ENCODE measurements at places on chromosomes 12 and 14.

- no peak for DNase-seq
Observed at GRCh38 chr12:559906-560455, 100.2 kb downstream of the B4GALNT3 start.

DNA sequence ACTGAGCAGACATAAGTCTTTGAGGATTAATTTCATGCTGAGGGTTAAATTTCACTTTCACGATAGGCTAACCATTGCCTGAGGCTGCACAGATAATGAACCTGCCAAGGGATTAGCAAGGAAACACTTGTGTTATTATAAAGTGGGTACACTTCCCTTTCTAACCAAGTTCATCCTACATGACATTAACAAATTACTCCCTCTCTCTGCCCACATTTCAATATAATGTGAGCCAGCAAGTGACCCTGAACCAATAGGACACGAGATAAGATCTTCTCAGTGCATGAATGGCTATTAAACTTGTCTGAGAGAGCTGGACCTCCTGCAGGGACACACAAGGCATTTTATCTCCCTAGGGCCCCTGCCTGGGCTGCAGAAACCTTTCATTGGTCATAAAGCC is 173.5 kb downstream of the PAX9 start:
- no peak for DNase-seq

DNA sequence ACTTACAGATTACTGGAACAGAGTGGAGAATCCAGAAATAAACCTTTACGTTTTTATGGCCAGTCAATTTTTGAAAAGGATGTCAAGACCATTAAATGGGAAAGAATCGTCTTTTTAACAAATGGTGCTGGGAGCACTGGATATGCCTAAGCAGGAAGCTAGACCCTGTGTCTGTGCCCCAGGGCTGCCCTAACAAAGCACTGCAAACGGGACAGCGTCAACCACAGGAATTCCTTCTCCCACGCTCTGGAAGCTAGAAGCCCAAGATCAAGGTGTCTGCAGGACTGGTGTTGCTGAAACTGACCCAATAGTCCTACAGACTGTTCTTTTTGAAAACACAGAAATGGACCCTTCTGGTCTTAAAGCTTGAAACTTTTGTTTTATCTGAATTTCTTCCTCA is 9.3 kb upstream of the TMEM121 start:
- no peak for DNase-seq

DNA sequence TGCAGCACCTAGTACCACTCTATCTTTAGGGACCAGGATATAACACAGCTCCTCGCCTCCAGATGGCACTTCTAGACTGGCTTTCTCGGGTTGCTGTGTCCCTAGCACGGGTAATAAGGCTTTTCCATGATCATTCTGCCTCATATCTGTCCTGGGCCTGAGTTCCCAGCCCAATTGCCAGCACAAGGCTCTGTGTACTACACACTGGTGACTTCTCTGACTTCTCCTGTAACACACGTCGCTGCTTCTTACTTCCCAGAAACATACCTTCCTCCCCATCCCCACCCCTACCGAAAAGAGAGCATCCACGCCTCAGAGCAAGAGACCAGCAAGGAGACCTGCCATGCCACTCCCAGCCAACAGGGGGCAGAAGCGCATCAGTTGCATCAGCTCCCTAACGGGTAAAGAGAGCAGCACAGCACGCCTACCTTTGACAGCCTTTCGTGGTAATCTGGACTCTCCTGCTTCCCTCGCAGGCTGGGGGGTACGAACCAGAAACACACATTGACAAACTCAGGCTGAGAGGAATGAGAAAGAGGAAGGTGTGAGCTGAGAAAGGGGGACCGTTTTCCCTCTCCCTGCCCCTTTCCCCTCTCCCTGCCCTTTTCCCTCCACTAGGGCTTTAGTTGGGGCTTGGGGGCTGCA is 21.2 kb upstream of the ZNF740 start:
- peak; percentile 73 for DNase-seq

DNA sequence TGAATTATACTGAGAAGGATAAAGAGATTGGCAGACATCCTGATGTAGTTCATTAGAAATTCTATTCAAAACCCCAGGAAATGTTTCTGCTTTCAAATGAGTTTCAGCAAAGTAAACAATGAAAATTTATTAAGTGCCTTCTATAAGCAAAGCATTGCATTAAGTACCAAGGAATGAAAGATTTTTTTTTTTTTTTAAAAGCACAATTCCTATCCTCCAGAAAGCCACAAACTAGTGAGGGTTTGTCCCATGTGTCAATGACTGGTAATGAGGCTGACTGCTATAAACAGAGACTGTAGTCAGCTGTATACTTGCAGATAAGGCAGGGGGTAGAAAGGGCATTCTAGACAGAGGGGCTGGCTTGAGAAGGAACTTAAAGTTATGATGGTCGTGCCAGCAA is 6.7 kb downstream of the ANO4 start:
- DNase-seq, result no peak

- DNase-seq, result peak; percentile 97
Observed at GRCh38 chr14:51368721-51369163, 128.7 kb downstream of the TMX1 start.

DNA sequence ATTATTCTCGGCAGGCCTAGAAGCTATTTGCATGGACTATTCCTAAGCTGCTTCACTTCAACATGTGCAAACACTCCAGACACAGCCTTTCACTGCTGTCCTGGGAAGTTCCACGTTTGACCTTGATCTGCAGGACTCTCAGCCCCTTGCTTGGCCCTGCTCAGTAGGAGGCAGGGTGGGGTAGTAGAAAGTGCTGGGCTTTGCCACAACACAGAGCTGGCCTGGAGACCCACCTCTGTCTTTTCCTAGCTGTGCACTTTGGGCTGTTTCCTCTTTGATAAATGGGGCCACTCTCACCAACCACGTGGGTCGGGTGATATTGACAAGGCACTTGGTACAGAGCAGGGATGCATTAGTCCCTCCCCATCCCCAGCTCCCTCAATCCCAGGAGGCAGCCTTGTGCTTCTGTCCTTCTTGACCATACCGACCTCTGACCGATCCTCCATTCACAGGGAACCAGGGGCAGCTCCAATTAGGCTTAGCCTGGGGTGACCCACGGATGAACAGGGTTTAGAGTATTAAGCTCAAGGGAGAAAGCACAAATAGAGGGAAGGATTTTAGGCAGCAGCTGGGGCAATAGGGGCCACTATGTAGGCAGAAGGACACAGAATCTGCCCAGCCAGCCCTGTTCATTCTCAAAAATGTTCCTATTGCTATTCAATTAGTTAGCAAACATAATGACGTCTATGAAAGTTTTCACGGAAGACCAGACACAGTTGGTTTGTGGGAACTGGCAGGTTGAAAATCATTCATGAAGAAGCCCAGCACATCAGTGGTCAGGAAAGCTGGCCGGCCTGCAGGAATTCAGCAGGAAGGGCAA is 63.3 kb downstream of the SYNE3 start:
- DNase-seq, result no peak

All from AG10803 (cell line).